Fibroblast of skin of left quadriceps (primary cell): ENCODE measurements at places on chromosomes 3 and 15.

- no peak for DNase-seq
Observed at GRCh38 chr3:185767002-185767688, 57.7 kb downstream of the IGF2BP2 start.

DNA sequence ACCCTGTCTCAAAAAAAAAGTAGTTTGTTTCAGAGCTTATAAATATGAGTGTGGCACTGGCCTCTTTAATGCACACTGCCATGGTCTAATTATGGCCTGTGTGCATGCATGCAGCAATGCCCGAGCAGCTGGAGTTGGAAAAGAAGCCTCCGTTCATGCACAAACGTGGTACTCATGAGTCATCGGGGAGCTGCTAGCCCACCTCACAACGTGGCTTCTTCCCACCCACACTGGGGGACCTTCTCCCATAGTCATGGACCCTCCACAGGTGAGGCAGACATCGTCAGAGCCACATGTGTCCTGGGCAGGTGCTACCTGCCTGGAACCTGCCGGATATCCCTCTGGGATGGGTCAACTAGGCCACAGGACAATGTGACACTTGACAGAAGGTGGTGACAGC lies 66.7 kb downstream of the ATP10A start:
- DNase-seq: no peak

DNA sequence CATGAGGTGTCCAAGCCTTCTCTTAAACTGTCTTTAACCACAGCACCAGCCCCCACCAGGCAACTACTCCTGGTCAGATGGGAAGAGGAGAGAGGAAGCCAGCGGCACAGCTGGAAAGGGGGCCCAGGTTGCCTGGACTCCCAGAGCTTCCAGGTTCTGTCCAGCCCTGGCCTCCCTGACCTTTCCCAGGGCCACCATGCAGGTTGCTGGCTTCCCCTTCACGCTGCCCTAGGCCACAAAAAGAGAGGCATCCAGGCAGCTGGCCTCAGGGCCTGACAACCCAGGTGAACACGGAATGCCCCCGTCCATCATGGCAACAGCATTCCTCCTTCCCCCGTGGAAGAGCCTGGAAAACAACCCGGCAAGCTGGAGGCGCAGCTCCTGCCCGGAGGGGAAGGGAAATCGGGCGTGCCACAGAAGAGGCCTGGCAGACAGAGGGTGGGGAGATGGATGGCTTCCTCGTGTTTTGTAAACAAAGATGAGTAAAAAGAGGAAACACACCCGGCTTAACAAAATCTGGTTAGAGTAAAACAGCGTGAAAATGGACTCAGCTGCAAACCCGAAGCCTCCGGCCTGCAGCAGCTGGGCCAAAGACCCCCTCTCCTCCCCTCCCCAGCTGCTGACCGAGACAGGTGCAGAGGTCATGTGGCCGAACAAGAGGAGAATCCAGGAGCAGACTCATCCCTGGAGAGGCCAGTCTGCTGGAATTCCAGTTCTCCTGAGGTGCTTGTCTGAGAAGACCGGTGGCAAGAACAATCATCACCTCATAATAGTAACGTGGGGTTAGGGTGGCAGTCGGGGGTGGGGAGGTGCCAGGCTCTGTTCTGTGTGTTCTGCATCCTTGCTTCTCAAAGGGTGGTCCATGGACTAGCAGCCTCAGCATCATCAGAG lies 15.5 kb downstream of the BMF start:
- no peak for DNase-seq

GRCh38 chr3:111735243-111735758 lies 123.8 kb upstream of the PHLDB2 start:
- peak; percentile 88 for DNase-seq

DNA sequence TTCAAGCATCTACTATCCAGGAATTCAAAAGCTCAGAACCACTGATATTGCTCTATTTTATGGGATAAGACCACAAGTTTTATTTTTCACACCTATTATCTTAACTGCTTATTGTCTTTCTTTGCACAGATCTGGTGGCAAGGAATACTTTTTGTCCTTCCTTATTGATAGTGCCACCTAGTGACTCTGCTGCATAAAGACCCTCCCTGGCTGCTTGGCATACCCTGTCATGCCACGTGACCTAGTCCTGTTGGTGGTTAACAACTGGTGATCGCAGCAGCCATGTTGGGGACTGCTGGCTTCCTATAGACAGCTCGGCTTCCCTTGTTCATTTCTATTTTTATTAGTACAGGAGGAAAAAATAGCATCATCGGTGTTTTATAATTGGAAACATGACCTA lies 236.3 kb downstream of the MEX3B start:
- DNase-seq: peak; percentile 5

GRCh38 chr3:4492208-4493013 lies 737 bp upstream of the ITPR1 start:
- DNase-seq: no peak

DNA sequence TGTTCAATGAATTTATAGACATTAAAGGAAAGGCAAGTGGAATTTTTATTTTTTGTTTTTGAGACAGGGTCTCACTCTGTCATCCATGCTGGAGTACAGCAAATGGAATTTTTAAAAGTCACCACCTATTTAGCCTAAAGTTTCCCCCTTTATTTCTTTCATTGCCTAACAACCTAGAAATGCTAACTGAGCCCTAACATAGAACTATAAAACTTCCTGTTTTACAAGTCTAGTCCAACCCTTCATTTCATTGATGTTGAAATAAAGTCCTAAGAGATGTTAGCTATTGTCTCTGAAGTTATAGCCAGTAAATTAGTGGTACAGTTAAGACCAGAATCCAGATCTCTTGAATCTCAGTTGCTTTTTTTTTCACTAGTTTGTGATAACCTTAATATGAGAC lies 39.0 kb downstream of the MAPK6 start:
- no peak for DNase-seq

DNA sequence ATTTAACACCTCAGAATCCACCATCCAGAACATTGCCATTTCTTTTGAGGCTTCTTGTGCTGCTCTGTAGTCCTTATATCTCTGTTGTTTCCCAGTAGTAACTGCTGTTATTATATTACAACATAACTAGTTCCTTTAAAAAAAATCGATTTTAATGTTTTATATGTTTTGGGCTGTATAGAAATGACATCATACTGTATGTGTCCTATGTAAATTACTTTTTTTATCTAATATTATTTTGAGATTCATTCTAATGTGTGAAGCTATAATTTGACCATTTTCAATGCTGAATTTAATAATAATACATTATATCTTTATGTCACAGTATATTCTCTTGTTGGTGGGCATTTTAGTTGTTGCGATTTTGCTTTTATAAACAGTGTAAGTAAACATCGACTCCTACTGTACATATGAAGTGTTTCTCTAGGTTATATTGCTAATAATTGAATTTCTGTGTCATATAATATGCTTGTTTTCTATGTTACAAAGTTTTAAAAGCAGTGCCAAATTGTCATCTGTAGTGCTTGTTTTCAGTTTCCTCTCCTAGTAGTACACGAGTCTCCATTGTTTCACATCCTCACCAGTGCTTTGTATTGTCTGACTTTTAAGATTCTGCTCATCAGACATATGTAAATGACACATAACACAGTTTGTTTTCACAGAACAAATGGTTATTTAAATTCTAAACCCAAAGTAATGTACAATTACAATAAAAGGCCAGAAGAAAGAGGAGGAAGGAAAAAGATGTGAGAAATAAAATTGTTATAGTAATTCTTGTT lies 172.0 kb upstream of the LRRFIP2 start:
- no peak for DNase-seq

- DNase-seq: no peak
Observed at GRCh38 chr3:129025691-129026435, 24.8 kb downstream of the EFCC1 start.

DNA sequence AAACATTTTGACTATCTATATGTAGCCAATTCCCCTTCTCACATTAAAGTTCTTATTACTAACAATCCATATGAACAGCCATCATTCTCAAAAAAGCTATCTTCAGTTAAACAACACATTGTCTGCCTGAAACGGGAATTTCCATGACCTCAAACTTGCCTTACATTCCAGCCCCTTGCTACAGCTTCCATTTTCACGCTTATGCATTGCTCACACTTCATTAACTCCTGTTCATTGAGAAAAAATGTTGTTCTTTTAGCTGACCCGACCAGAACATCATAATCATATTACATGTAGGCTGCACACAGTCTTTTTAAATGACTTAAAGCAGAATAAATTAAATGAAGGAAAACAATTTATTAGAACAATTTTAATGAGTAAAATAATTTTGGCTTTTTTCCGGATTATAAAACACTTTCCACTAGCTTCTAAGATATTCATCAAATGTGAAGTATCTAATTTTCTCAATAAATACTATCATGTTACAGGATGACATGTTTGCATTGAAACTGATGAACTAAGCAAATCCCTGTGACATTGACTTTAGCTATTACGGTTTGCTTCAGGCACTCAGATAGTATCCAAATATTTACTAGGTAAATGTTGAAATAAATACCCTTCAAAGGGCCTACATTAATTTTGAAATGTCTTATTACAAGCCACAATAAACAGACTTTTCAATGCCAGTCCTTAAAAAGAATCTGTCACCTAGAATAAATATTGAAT lies 49.9 kb downstream of the P3H2 start:
- DNase-seq: no peak

GRCh38 chr3:129555153-129555550 lies 12.2 kb downstream of the H1-8 start:
- DNase-seq: no peak

- peak; percentile 96 for DNase-seq
Observed at GRCh38 chr3:64187065-64187959, 38.0 kb downstream of the PRICKLE2 start.

DNA sequence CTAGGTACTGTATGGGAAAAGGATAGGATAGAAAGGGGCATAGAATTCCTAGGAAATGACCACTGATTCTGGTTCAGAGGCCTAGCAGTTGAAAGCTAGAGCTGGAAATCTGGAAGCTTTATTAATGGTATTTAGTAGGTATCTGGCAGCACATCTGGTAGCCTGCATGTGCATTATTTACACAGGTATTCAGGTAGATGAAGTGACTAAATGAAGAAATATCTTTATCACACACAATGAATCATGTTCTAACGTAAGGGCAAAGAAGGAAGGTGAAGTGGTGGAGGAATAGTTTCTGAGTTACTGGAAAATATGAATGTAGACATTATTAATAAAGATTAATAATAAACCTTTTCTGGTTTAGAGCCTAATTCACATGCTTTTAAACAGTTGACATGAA lies 119.9 kb downstream of the MBNL1 start:
- DNase-seq: no peak

- DNase-seq: no peak
Observed at GRCh38 chr15:53917109-53917508, 61.1 kb upstream of the UNC13C start.

DNA sequence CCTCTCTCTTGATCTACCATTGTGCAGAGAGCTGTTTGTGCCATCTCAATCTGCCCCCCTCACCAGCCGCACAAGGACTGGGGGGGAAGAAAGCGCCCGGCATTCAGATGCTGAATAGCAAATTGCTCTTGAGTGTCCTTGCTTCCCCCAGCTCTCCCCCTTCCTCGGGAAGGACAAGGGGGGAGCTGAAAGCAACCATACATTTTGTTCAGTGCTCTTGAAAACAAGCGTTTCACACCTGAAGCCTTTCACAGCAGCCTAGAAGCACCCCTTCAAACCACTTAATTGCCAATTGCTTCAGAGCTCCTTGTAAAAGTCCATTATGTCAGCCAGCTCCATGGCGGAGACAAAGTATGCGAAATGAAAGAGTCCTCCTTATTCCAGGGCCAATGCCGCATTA lies 540.1 kb downstream of the NR2F2 start:
- no peak for DNase-seq

- no peak for DNase-seq
Observed at GRCh38 chr3:194133661-194134230, 2.2 kb upstream of the HES1 start.

- DNase-seq: no peak
Observed at GRCh38 chr15:57354436-57355123, 21.7 kb upstream of the CGNL1 start.

- no peak for DNase-seq
Observed at GRCh38 chr3:117126460-117126859, 416.9 kb downstream of the TUSC7 start.

DNA sequence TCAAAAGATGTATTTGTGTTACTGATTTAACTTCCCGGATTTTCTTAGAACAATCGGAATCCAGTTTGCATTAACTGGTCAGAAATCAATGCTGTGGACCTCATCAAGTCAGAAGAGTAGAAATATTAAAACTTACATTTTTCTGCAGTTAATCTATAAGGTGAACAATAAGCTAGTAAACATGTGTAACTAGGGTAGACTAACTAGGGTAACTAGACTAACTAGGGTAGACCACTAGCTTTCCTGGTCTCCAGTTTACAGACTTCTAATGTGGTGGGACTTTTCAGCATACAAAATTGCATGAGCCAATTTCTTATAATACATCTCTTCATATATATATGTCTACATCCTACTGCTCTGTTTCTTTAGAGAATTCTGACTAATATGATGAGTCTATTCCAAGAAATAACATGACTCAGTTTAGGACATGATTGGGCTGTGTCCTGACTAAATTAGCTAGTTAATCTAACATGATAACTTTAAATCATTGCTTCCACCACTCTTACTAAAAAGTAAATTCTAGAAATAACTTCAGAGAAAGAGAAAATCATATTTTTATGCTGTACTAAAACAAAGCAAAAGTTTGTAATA lies 5.3 kb downstream of the PLSCR2 start:
- peak; percentile 12 for DNase-seq

GRCh38 chr15:93066224-93066681 lies 22.8 kb downstream of the RGMA start:
- no peak for DNase-seq

- DNase-seq: no peak
Observed at GRCh38 chr3:177571271-177571943, 374.1 kb upstream of the TBL1XR1 start.

DNA sequence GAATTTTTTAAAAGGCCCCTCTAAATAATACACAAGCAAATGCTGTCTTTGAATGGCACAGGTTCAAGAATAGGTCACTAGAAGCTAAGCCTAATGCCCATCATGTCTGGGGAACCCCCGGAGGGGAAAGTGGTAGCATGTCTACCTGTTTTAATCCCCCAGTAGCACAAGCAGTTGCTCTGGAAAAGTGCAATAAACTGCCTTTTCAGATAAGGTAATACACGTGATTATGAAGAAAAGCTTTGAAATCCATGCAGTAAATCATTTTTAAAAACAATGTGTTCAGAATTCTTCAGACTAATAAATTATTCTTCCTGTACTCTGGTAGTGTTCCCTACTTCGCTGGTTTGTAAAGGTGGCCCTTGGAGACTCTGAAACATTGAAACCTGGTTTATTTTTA lies 922.2 kb downstream of the ROBO1 start:
- no peak for DNase-seq

- no peak for DNase-seq
Observed at GRCh38 chr3:30156586-30157498, 449.6 kb upstream of the TGFBR2 start.

DNA sequence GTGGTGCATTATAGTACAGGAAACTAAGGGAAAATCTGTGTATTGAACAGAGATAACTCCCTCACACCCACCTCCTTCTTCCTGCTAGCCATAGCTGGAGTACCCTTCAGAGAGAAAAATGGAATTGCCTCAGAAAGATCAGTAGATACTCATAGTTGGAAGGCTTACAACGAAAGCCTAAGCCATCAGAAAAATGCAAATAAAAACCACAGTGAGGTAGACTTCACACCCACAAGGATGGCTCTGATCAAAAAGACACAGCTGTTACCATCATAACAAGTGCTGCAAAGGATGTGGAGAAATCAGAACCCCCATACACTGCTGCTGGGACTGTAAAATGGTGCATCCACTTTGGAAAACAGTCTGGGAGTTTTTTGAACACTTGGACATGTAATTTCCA lies 7.4 kb upstream of the DLG1 start:
- DNase-seq: peak; percentile 70

- no peak for DNase-seq
Observed at GRCh38 chr15:52220251-52220650, 29.1 kb upstream of the GNB5 start.
